Activated CD8-positive, alpha-beta memory T cell treated with anti-CD3 and anti-CD28 coated beads for 1 hour (primary cell): ENCODE measurements at places on chromosomes 2 and 18.

DNA sequence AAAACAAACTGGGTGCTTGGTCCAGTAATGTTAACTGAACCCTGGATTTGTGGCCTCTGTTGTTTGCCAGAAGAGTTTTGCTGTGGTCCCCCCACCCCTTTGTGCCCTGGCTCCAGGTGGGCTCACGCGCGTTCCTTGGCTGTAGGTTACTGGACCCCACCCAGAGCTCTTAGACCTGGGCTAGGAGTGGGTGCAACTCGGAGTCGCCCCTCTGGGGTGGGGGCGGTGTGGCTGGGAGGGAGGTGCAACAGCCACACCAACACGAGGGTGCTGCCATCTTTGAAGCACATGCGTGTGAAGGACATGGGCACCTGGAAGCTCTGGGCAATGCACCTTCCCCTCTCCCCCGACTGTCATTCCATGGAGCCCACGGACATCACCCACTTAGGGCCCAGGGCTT, 92.7 kb downstream of the USP40 start:
- DNase-seq = no peak

GRCh38 chr2:80506563-80506962, 202.0 kb upstream of the LRRTM1 start:
- no peak for DNase-seq

GRCh38 chr2:238069877-238070276, 9.1 kb downstream of the SCLY start:
- no peak for DNase-seq

GRCh38 chr2:160210599-160211138, 10.6 kb upstream of the ITGB6 start:
- peak; percentile 45 for DNase-seq

DNA sequence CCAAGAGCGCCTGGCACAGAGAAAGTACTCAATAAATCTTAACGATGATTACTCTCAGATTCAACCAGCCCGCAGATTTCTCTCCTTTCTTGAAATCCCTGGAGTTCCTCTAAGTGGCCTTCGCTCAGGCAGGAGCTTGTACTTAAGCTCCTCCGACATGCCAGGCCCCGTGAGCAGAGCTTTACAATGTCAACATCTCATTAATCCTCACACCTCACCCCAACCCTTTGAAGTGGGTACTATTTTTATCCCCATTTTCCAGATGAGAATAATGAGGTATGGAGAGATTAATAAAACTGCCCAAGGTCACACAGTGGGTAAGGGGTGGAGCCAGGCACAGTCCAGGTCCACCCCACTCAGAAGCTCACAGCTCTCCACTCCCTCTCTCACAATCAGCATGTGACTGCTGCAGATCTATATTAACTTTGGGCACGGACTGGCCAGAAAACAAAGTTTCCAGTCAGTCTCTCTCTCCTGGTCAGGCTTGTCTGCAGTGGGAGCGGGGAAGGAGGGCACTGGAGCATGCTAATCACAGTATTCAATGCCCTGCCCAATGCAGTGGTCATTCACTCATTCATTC, 18.0 kb downstream of the DNMT3A start:
- no peak for DNase-seq

- no peak for DNase-seq
Observed at GRCh38 chr2:39479053-39479670, 42.1 kb upstream of the MAP4K3 start.

GRCh38 chr2:227460833-227461232, 11.1 kb upstream of the AGFG1 start:
- no peak for DNase-seq

GRCh38 chr2:128303095-128303791, 15.4 kb downstream of the HS6ST1 start:
- no peak for DNase-seq

- DNase-seq = no peak
Observed at GRCh38 chr2:178295906-178296305, 101.6 kb downstream of the OSBPL6 start.

DNA sequence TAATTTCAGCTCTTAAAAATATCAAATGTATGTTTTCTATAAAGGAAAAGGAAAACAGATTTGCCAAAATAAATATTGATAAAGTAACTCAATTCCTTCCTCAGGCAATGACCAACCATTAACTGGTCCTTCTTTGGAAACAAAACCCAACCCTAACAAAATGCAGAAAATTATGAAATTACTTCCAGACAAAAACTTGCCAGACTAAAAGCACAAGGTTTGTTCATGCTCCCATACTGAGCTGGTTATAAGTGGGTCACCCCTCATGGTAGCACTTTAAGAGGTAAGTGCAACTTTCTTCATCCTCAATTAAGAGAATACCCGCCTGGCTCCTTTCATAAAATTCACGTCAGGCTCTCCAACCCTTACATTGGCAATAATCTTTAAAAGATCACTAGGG, 31.1 kb upstream of the TTC32 start:
- no peak for DNase-seq

DNA sequence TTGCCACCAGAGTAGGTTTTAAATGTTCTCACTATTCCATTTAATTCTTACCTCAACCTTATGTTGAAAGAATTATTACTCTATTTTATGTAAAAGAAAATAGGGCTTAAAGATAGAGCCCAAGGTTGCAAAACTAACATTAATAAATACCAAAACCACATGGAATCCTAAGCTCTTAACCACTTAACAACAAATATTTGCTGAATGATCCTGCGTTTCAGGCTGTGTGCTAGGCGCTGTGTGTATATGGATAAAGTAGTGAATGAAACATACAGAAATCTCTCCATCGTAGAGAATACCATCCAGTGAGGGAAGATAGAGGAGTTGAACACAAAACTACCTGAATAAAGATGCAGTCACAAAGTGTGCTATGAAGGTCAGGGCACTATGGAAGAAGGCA, 485.1 kb downstream of the THSD7B start:
- DNase-seq = no peak

- no peak for DNase-seq
Observed at GRCh38 chr2:128090575-128090944, 440 bp upstream of the UGGT1 start.

DNA sequence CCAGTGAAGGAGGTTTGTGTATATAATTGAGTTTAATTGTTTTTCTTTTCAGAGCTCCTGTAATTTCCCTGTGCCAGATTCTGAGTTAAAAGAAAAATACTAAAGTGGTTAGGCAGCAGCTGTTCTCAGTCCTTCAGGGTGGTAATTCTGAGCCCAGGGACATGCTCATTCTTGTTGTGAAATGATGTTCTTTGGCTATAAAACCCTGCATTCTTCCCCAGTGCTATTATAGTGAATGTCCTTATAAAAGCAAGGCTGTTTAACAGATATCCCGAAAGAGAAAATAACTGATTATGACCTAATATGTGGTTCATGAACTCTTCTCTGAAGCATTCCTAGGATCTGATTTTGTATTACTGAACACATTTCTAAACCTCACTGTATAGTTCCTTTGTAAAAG, 34.0 kb downstream of the ADAM23 start:
- DNase-seq = no peak

- DNase-seq = no peak
Observed at GRCh38 chr18:48629730-48630324, 91.0 kb downstream of the CTIF start.

- DNase-seq = no peak
Observed at GRCh38 chr2:37191253-37191652, 2.8 kb upstream of the SULT6B1 start.

- no peak for DNase-seq
Observed at GRCh38 chr2:20596973-20597859, 53.7 kb downstream of the HS1BP3 start.

DNA sequence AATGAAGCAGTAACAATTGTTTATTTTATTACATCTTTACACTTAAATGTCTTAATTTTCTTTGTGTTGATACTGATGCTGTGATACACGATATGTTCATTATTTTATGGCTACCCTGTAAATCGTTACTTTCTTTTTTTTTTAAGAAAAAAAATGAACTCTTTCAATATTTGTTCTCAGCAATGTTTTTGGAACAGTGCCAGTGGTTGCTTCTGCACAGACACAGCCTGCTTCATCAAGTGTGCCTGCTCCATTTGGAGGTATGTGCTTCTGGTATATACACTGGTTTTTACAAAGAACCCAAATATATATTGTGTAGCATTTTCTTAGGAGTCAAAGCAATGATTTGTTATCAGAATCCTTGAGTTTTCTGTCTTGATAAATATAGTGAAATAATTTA, 62.2 kb upstream of the SCYGR2 start:
- no peak for DNase-seq

GRCh38 chr2:39938035-39938835, 159.2 kb upstream of the THUMPD2 start:
- no peak for DNase-seq

DNA sequence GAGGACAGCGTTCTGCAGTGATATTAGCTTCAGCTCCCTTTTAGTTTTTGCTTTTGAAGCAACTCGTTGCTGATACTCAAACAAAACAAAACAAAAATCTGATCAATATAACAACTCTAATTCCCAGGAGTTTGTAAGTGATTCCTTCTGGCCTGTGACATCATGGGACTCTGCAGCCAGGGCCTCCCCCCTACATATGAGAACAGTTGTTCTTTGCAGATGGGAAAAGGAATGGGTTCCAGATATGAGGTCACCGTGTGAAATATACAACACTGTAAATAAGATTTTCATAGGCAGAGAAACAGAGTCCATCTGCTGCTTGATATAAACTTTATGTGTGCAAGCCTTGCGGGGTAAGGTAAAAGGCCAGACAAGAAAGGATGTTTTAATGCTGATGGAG, 56.7 kb downstream of the DIS3L2 start:
- DNase-seq = no peak

GRCh38 chr2:218711550-218711929, 905 bp downstream of the TTLL4 start:
- no peak for DNase-seq

DNA sequence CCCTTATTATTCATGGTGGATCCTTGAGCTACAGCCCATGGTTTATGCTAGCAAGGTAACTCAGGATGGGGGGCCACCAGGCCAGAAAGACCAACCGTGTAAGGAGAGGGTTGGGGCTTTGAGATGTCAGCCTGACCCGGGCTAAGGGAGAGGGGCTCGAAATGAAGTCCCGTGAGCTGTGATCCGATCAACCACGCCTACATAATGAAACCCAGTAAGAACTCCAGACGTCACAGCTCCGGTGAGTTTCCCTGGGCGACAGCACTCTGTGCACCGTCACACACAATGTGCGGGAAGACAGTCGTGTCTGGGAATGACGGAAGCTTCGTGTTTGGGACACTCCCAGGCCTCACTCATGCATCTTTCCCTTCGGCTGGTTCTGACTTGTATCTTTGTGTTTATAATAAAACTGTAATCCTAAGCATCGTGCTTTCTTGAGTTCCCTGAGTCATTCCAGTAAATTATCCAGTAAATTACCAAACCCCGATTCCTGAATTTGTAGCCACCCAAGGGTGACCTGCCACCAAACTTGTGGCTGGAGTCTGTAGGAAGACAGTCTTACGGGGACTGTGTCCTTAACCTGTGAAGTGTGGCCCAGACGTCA, 44.2 kb downstream of the CYP27C1 start:
- no peak for DNase-seq

DNA sequence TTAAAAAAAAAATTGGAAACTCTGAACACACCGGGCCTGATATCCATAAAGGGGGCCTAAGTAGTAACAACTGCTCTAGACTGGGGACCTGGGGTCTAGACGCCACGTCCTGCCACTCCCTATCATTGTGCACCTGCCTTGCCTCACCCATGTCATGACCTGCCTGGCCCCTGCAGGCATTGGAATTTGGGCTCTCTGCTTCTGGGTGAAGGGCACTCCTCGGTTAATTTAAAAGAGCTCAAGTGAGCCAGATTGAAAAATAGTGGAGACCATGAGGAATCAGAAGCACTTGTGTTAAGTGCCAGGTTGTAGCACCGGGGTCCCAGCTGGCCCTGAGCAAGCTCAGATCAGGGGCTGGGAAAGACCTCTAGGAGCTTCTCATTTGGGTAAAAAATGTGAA, 48.1 kb downstream of the SLC4A1AP start:
- DNase-seq = no peak

GRCh38 chr2:16509042-16509441, 156.6 kb downstream of the CYRIA start:
- no peak for DNase-seq

GRCh38 chr2:192459422-192459821, 264.7 kb upstream of the TMEFF2 start:
- no peak for DNase-seq

DNA sequence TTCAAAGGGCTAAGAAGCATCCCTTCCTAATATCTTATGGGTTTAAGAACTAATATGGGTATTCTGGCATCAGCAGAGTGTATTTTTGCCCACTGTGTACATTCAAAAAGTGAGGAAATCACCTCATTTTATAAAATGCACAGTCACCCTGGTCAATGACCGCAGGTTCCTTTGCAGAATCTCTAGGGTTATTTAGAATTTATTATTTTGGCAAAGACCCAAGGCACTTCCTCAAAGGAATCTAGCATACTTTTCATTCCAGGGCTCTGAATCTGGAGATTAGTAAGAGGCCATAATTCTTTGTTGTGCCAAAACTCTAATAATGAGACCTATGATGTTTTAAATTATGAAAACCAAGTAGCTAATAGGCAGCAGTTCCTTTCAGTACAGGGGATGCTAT, 27.2 kb upstream of the CDH2 start:
- no peak for DNase-seq

DNA sequence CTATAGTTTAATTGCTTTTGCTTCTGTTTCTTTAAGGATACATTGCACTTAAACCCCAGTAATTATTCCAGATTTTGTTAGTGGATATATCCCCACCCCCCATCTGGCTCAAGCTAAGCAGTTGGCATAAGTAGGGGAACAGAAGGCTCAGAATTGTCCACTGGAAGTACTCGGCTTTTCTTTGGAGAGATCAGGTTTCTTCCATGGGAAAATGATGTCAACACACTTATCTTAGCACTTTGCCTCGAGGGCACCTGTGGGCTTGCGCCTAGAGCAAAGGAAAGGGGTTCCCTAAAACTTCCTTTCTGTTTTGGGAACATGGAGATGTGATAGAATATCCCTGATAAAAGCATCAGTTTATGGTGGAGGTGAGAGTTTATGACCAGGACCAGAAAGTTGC, 130.6 kb downstream of the FMNL2 start:
- no peak for DNase-seq

DNA sequence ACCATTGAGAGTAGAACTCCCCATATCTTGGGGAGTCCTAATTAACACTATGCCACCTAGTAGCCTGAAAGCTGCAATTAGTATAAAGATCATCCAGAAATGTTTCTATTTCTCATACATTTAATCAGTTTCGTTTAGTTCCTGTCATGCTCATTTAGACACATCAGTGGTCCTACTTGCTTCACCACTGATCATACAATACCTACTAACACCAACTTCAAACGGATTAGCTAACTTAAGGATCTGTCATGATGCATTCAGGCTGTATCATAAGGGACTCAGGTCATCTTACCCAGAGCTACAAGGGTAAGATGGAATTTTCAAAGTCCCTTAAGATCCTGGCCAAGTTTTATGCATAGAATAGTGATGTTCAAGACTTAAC, 6.8 kb downstream of the SRSF7 start:
- DNase-seq = no peak

DNA sequence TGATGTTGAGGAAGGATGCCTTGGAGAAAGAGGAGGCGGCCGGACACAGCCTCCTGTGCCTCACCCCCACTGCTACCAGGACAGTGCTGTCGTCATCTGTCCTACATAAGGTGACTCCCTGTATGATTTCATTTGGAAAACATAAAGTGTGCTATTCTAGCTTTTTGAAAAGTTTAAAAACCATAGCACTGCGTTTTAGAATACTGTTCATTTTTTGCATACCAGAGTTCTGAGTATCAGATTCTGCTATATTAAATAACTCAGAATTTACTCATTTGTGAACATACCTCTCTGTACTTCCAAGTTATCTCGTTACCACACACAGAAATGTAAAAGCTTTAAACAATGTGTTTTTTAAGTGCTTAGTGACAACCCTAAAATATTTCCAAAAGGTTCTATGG, 302.9 kb downstream of the LRRTM1 start:
- no peak for DNase-seq

GRCh38 chr18:63051928-63052327, 267.6 kb downstream of the BCL2 start:
- DNase-seq = no peak
